Activated CD4-positive, alpha-beta T cell treated with anti-CD3 and anti-CD28 coated beads, Interleukin-2, Interleukin-4, amounts not matched to agents 100 ng/mL and 50 ng/mL, durations not matched to agents 16 hours and 8 hours (primary cell): ENCODE measurements at places on chromosomes 13 and 19.

DNA sequence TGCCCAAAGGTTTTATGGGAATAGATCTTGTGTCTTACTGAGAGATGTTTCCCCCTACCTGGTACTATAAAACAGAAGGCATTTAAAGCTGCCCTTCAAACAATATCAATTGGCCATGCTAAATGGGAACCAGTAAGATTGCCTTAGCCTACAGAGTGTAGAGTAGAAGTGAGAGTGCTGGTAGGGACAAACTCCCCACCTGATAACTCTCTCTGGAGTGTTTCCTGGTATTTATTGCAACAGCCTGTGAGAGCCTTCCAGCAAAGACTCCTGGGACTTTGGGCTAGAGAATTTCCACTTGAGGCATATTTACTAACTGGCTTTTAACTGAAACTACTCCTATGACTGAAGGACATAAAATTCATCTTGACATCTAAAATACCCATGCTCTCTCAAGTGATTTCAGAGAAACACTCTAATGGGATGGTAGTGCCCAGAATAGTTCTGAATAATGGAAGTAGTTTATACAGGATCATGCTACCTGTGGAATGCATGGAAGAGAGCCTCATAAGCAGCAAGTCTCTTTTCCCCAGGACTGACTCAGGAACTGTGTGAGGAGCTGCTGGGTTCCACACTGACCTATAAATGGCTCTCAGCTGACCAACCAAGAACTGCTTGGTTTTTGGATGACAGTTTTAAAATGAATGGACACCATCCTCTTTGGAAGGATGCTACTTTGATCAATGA lies 132.7 kb upstream of the SLITRK5 start:
- no peak for DNase-seq

DNA sequence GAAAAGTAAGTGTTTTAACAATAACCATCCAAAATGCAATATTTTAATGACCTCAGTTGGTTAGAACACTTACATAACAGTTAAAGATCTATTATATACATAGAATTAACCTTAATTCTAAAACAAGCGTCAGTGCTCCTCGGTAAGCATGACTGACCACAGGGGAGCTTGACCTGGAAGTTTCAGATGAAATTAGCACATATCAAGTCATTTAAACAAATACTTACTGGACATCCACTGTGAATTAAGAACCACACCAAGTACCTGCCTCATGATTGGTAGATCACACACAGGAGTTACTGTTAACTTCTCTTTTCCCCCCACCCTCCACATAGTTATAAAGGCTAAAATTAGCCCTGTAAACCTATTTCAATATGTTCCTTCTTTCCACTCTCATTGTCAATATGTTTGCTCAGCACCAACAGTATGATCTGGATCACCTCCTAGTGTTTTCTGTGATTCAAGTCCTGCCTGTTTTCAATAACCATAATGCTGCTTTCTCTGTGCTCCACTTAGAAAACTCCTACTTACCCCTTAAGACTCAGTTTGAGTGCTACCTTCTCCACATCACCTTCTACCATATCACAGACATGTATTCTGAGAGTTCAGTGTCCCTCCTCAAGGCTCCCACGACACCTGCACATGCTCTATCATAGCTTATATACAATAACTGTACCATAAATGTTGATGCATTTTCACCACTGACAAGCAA lies 209.0 kb downstream of the VWA8 start:
- DNase-seq = no peak

- no peak for DNase-seq
Observed at GRCh38 chr13:66216728-66217127, 1013.4 kb downstream of the PCDH9 start.

GRCh38 chr19:1839658-1840540 lies 8.4 kb downstream of the REXO1 start:
- no peak for DNase-seq

DNA sequence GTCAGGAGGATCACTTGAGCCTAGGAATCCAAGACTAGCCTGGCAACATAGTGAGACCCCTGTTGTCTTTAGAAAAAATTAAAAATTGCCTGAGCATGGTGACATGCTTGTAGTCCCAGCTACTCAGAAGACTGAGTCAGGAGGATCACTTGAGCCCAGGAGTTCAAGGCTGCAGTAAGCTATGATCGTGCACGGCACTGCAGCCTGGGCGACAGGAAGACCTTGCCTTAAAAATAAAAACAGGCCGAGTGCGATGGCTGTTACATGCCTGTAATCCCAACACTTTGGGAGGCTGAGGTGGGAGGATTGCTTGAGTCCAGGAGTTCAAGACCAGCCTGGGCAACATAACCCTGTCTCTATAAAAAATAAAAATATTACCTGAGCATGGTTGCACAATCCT lies 5.4 kb downstream of the HNRNPUL1 start:
- no peak for DNase-seq

GRCh38 chr19:16229322-16229641 lies 31.6 kb downstream of the AP1M1 start:
- no peak for DNase-seq

GRCh38 chr13:24097667-24098066 lies 62.9 kb upstream of the SPATA13 start:
- DNase-seq = peak; percentile 83

- DNase-seq = no peak
Observed at GRCh38 chr19:38321646-38322196, 2.1 kb downstream of the KCNK6 start.

- DNase-seq = no peak
Observed at GRCh38 chr19:48719263-48720171, at the start of gene MAMSTR. MAMSTR (minus strand) TSS chr19:48719725; CDS start chr19:48719031, 694 bp downstream.

GRCh38 chr19:418761-419671 lies 10.1 kb upstream of the C2CD4C start:
- no peak for DNase-seq

DNA sequence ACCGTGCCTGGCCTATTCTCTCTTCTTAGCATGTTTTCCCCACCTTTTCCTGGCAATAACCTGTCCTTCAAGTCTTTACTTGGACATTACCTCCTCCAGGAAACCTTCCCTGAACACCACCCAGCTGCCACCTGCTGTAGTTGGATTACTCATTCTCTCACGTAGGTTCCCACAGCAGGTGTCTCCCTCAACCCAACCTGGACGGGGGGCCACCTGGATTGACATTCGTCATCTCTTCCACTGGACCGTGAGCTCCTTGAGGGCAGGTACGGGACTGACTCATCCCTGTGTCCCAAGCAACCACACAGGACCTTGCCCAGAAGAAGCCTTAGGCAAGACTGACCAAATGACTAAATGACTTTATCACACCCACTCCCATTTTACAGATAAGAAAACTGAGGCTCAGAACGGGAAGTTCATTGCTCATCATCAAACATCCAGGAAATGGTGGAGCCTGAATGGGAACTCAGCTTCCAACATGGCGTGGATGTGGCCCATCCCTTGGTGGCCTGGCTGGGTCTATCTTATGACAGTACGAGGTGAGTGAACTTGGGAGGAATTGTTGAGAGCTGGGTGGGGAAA lies 3.5 kb upstream of the KLK6 start:
- DNase-seq = no peak

- no peak for DNase-seq
Observed at GRCh38 chr19:58395220-58395978, at the start of gene RNF225. RNF225 (plus strand) TSS chr19:58395656; CDS start chr19:58396090, 434 bp downstream.

GRCh38 chr13:45662162-45662561 lies 40.0 kb upstream of the CBY2 start:
- no peak for DNase-seq

GRCh38 chr13:29713839-29714238 lies 118.4 kb upstream of the SLC7A1 start:
- DNase-seq = no peak

DNA sequence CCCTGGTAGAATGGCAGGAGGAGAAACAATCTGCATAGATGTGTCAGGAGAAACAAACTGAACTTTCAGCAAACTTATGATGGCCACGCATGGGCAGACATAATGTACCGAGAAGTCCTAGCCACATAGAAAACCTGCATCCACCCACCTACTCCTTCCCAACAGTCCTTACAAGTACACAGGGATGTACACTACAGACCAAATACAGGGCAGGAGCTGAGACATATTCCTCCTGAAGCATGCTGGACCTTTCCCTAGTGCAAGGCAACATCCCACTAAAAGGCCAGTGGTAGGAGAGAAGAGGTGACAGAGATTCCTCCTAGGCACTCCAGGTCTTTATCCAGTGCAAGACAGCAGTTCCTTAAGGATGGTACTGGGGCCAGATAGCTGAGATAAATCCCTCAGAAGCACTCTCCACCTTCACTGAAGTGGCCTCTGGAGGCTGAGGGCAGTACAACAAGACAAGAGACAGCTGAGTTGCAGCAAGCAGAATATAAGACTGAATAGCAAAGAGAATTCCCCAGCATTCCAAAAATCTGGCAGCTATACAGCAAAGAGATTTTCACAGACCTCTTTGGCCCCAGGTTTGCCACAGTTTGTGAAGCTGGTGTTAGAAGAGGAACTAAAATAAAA lies 18.3 kb downstream of the VWA8 start:
- DNase-seq = no peak

DNA sequence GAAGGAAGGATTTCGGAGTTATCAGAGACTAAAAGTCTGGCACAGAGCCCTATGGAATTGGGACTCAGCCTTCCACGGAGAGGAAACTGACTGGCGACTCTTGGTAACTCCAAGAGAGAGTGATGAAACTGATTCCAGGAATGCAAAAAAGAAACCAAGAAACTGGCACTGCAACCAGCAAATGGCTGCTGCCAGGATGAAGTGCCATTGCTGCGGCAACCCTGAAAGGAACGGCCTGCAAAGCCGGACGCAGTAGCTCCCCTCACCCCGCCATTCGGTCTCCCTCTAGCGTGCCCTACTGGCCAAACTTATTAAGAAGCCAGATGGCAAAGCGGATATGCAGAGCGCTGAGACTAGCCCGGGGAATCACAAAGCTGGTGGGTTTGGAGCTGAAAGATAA lies 236.0 kb downstream of the PCDH9 start:
- peak; percentile 0 for DNase-seq

DNA sequence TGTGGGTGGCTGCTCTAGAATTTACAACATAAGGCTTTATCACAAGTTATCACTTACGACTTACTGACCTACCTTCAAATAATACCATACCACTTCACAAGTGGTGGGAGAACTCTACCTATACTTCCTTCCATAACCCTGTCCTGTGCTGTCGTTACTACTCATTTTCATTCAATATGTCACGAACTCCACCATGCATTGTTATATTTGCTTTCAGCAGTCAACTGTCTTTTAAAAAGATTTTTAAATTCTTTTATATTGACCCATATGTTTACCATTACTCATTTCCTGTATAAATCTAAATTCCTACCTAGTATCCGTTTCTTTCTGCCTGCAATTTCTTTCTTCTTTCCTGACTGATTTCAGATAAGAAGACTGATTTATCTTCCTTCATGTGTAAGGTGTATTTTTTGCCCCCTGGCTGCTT lies 200.0 kb downstream of the KLF12 start:
- DNase-seq = no peak

GRCh38 chr13:31987535-31988170 lies 43.9 kb upstream of the FRY start:
- DNase-seq = no peak

DNA sequence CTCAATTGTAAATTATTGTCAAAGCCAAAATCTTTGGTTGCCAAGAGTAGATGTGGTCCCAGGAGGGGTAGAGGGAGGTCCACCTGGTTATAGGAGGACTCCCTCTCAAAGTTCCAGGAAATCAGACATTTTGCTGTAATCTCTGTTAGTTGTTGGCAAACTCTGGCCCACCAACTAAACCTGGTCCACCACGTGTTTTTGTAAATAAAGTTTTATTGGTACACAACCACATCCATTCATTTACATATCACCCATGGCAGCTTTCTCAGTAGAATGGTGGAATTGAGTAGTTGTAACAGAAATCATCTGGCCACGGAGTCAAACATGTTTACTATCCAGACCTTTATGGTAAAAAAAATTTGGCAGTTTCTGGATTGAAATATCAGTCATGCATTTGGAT lies 70.6 kb downstream of the ZNF557 start:
- no peak for DNase-seq

DNA sequence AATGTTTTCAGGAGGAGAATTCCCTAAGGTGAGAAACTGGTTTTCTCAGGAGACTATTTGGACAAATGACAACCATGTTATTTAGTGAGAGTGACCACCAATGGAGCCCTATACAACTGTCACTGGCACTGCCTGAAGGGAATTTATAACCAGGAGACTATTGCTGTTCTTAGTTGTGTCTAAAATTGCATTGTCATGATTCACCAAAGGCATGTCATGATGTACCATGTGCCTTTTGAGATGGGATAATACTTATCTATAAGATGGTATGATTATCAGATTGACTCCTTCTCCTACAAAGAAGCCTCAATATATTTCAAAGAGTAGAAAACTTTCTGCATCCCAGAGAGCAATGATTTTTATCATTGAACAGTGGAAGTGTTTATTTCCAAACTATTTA lies 739.4 kb upstream of the GPC6 start:
- no peak for DNase-seq

GRCh38 chr13:96044238-96044637 lies 9.0 kb downstream of the UGGT2 start:
- no peak for DNase-seq

GRCh38 chr19:4178990-4179389 lies 3.4 kb downstream of the SIRT6 start:
- no peak for DNase-seq

DNA sequence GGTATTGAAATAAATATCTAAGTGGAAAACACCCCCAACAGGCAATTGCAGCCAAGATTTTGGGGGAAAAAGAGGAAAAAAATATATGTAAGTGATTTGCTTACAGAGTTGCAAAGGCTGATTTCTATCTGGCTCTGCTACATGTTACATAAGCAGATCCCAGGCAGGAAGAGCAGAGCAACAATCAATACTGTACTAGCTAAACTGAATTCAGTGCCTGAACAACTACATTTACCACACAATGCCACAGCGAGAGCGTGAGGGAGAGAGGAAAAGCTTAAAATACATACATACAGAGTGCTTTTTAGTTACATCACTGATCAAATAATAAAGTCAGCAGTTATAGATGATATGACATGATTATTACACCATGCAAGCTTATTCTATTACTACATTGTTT lies 665.6 kb upstream of the ARGLU1 start:
- no peak for DNase-seq

DNA sequence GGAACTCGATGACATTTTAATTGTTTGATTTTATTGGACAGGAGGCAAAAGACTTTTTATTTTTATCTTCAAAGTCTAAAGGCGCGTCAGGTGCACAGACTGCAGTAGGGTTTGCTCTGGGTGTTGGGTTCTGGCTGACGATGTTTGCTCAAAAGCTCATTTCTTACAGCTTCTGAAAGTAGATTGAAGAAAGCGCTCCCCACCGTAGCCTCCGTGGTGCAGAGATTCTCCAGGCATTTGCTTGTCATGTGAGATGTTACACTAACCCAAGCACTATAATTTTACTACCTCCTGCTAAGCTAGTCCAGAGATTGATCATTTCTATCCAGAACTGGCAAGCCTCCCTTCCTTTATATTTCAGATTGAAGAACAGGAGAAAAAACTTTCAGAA lies 14.5 kb upstream of the ATP11A start:
- DNase-seq = no peak

DNA sequence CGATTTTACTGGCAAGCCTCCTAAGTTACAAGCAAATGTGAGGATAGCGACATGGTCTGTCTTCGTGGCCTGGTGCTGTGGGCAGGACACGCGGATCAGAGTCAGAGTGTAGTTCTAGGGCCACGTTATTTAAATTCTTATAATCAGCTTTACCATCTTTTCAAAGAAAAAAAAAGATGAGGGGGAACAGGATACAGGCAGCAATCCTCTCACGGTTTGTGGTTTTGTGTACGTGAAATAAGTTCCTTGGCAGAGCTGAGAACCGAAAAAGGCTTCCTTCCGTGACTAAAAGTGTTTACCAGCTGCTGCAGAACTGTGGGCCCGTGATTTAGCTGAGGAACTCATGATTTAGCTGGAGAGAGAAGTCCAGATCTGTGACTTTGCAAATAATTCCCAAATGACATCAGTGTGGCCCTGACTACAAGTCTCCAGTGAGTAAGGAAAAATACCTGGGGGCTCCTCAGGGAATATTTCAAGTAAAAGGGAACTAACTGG lies 27.2 kb downstream of the RCBTB2 start:
- DNase-seq = peak; percentile 93
